Pericardium fibroblast (primary cell): ENCODE measurements at places on chromosomes 5 and 9. TPM values are rescaled to one million over a fixed set of nuclear protein-coding genes. Genes with fewer than 3 reads are reported as not detected.

Gene FGF1
- total RNA-seq, result 0.26 and 2.0 TPM in 2 replicates

Gene SLCO4C1
- total RNA-seq, result 0.51 and 0.58 TPM in 2 replicates

Gene CD14
- total RNA-seq, result 0.17 and 4.3 TPM in 2 replicates

Gene OR13C9
- not detected in 2 replicates for total RNA-seq

Gene CNTNAP3
- total RNA-seq, result 2.8 and 3.6 TPM in 2 replicates

Gene PLCXD3
- total RNA-seq, result 11.1 and 25.0 TPM in 2 replicates
